NCI-H526 treated with DMSO at 0.1 percent for 48 hours (cell line): ENCODE measurements at places on chromosomes 13 and 19.

DNA sequence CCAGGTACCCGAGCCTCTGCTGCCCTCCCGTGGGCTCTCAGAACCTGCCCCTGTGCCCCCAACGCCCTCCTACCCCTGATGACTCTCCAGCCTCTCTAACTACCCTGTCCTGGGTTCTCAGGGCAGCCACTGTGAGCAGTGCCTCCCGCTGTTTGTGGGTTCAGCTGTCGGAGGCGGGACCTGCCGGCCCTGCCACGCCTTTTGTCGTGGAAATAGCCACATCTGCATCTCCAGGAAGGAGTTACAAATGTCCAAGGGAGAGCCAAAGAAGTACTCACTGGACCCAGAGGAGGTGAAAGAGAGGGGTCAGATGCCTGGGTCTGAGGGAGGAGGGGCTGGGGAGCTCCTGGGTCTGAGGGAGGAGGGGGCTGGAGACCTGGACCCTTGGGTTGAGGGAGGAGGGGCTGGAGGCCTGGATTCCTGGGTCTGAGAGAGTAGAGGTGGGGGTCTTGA, 20.0 kb downstream of the CNFN start:
- DNase-seq, result no peak

DNA sequence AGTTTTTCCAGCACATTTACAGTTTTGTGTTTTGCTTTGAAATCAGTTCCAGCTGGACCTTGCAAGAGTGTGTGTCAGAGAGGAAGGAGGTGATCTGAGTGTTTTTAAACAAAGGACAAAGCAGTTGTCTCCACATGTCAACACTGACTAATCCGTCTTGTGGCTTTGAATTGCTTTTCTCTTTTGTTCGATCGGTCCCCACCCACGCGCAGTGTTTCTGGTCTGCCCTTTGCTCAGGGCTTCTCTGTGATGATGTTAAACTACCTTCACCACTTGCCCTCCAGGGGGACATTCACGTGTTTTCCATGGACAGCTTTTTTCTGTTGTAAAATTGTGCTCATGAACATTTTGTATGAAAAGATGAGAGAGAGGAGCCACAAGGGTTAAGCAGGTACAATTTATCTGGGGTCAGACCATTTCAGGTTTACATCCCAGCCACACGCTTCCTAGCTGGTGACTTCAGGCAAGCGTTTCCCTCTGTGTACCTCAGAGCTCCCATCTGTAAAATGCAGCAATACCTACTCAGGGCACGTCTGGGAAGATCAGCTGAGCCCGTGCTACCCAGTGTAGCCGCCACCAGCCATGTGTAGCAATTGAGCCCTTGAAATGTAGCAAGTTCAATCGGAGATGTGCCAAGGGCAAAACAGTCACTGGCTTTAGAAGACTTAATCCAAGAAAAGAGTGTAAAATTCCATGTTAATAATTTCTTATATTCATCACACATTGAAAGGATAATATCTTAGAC, 13.5 kb upstream of the PLA2G4C start:
- no peak for DNase-seq

DNA sequence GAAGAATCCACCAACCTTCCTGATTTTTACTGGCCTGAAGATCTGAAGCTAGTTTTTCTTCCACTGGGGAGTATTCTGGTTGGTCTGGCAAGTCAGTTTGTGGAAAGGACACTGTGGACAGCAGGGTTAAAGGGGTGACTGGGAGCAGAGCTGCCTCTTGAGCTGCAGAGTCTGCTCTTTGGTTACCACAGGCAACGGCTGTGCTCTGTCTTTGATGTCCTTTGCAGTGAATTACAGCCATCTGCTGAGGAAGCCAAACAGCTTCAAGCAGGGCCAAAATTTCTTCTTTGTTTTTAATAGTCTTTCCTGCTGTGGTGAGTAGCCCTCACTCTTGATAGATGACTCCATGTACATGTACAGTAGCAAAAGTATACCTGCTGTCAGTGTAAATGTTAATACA, 75.7 kb downstream of the ZNF100 start:
- DNase-seq, result no peak

GRCh38 chr13:100394005-100394695, 194.4 kb downstream of the GGACT start:
- no peak for DNase-seq

- no peak for DNase-seq
Observed at GRCh38 chr13:79398915-79399314, 7.1 kb downstream of the RBM26 start.

DNA sequence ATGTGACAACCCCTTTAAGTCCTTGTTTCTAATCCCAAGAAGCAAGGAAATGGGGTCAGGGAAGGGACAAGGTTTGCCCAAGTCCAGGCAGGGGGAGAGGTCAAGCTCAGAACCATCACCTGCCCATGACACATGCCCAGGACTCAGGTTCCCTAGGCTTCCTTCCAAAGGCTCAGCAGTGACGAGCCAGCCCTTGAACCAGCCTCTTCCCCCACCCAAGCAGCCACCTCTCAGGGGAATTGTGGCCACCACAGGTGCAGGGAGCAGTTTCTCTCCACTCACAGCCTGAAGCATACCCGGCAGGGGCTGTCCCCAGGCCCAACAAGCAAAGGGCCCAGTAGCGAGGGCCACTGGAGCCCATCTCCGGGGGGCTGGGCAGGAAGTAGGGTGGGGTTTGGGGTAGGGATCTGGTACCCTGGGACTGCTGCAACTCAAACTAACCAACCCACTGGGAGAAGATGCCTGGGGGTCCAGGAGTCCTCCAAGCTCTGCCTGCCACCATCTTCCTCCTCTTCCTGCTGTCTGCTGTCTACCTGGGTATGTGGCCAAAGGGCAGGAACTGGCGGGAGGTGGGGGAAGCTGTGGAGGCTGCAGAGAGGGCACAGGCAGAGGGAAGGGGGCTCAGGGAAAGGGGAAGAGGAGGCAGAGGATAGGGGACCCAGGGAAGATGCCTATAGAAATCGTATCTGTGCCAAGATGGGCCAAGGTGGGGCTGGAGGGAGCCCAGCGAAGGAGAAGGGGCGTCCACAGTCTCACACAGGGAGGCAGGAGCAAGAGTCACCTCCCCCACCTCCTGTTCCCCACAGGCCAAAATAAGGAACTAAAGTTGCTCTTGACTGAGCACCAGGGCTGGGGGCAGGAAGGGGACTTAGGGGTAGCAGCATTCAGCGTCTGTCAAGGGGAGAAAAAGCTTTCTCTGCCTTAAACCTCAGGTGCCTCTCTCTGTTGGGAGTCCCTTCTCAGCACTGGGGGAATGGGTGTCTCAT, at the start of gene CD79A:
TSS of gene CD79A (plus strand) at position 433 of the 986 bp plus-strand sequence. CDS start at position 459, 26 bp downstream.
- DNase-seq, result no peak

- DNase-seq, result no peak
Observed at GRCh38 chr13:57123681-57124080, 17.0 kb upstream of the PRR20A start.

GRCh38 chr13:41224113-41225110, 30.0 kb upstream of the KBTBD7 start:
- DNase-seq, result no peak

- DNase-seq, result no peak
Observed at GRCh38 chr19:47002853-47003610, 16.6 kb upstream of the NPAS1 start.

- DNase-seq, result no peak
Observed at GRCh38 chr19:16235811-16236652, 38.3 kb downstream of the AP1M1 start.
